ENCODE measurements at places on chromosomes 2 and 18.

DNA sequence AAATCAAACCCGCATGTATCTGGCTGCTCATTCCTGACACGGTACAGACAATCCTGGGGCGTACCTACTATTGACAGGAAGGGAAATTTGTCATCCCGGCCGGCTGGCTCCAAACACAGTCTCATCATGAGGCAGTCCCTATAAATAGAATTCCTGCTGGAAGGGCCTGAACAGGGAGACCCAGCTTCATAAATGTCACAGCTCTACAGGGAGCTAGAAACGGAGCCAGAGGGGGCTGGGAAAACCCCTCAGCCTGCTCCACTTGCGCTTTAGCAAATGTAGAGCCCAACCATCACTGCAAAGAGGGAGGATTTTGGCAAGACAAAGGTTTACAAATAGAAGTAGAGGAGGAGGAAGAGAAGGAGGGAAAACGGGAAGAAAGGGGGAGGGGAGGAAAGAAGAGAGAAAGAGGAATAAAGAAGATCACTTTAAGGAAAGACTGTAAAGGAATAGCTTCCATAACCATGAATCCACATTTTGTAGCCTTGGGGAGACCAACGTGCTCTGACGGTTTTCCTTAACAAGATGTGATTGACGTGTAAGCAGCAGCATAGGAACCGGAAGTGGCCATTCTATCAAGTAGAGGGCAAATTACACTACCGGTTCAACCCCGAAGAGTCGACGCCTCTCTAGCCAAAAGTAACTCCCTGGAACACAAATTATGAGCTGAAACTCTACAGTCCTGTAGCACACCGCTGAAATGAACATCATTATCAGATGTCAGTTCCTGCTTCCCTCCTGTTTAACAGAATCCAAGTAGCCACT lies 56.8 kb upstream of the TTN start:
- DNase-seq: peak; percentile 8

DNA sequence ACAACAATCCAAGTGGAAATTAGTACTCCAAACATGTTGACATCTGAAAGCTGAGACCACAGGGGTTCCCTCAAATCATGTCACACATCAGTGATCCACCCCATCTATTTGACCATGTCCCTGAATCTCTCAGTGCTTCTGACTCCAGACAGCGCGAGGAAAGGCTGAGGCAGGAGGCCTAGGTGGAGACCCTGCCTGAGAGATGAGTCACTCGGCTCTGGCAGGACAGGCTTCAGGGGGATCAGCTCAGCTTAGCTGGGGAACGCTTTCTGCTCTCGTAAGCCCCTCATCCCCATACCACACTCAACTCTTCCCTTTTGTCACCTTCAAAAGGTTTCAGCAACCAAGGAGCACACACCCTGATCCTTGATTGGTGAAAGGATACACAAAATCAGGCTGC lies 5.8 kb upstream of the FAM228A start:
- DNase-seq: no peak

- DNase-seq: no peak
These were observed 275.3 kb upstream of the SLC14A2 start for GRCh38 chr18:45339810-45340550.

DNA sequence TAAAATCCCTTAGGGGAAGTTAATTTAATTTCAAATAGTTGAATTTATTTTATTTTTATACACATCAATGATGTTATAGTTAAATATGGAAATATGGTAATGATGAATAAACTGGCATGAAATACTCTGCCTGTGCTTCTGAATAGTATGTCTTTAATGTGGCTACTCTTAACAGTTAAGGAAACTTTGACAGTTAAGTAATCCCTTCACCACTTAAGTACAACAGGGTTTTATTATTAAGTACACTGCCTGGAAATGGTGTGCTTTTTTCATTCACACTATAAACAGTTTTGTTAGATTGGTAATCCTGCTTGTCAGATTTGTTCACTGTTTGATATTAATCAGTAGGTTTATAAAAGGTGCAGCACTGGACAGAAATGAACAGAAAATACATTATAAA lies 412.0 kb upstream of the ZEB2 start:
- DNase-seq: no peak

GRCh38 chr18:72799106-72799505 lies 68.7 kb downstream of the NETO1 start:
- DNase-seq: no peak

GRCh38 chr2:238776003-238776760 lies 71.7 kb upstream of the TWIST2 start:
- DNase-seq: no peak

DNA sequence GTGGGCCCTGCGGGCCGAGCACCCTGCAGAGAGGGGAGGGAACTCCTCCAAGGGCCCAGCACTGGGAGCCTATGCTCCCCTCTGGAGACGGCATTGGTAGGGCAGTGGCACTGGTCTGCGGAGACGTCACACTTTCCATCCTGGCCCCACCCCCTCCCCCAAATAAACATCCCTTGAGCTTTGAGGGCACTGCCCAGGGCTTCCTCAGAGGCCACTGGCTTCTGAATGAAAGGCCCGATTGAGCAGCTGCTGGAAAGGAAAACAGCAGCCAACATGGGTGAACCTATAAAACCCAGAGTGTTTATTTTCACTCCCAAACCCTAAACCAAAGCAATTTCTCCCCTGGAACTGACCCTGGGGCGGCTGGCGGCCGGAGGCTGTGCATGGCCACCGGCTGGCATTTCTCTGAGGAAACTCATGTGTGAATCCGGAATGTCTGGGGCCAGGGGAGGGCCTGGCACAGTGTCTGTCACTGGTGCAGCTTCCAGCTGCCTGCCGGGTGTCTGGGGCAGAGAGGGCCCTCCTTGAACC lies 138.9 kb downstream of the DYSF start:
- no peak for DNase-seq

GRCh38 chr18:21406116-21406515 lies 164.1 kb downstream of the GREB1L start:
- no peak for DNase-seq

GRCh38 chr18:902229-902628 lies 2.4 kb upstream of the ADCYAP1 start:
- peak; percentile 40 for DNase-seq

GRCh38 chr2:23924589-23925359 lies 2.1 kb downstream of the ATAD2B start:
- DNase-seq: no peak

- DNase-seq: no peak
These were observed 12.4 kb downstream of the LMAN2L start for GRCh38 chr2:96727431-96727830.

DNA sequence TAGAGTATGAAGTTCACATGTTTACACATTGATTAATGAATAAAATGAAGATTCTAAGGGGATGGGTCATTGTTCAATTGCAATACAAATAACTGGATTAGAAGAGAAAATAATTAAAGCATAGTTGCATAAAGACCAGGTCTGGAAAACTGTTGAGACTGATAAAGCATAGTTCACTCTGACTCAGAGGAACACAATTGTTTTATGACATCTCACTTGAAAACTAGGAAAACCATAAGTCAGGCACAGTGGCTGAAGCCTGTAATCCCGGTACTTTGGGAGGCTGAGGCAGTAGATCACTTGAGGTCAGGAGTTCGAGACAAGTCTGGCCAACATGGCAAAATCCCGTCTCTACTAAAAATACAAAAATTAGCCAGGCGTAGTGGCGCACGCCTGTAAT lies 46.7 kb downstream of the PLA2R1 start:
- no peak for DNase-seq

DNA sequence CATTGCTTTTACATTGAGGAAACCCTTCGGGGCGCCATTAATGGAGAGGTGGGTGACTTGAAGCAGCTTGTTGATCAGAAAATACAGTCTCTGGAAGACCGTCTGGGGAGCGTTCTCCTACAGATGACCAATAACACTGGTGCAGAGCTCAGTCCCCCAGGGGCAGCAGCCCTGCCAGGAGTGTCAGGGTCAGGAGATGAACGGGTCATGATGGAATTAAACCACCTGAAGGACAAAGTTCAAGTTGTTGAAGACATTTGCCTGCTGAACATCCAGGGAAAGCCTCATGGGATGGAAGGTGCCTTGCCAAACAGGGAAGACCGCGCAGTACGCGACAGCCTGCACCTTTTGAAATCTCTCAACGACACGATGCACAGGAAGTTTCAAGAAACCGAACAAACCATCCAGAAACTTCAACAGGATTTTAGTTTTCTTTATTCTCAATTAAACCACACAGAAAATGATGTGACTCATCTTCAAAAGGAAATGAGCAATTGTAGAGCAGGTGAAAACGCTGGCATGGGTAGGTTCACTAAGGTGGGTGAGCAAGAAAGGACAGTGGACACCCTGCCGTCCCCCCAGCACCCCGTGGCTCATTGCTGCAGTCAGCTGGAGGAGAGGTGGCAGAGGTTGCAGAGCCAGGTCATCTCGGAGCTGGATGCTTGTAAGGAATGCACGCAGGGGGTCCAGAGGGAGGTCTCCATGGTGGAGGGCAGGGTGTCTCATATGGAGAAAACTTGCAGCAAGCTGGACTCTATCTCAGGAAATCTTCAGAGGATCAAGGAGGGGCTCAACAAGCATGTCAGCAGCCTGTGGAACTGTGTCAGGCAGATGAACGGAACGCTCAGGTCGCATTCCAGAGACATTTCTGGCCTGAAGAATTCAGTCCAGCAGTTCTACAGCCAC lies 45.0 kb downstream of the EMILIN2 start:
- no peak for DNase-seq

- DNase-seq: no peak
These were observed 11.8 kb downstream of the IGFBP2 start for GRCh38 chr2:216644842-216645635.

DNA sequence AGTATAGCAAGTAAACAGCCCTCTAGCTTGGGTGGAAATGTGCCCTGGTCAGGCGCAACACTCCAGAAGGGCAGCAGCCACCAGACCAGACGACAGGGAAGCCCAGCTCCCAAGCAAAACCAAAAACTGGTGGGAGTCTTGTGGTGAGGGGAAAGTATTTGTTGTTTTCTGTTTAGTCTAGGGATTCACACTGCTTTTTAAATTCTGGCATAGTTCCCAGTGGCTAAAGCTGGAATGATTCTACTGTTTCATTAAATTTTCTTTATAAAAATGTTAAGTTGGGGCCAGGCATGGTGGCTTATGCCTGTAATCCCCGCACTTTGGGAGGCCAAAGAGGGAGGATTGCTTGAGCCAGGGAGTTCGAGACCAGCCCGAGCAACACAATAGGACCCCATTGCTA lies 38.5 kb downstream of the MERTK start:
- DNase-seq: no peak

GRCh38 chr2:155442755-155443372 lies 744.4 kb downstream of the KCNJ3 start:
- DNase-seq: no peak

- DNase-seq: no peak
These were observed 46.0 kb upstream of the RPL31 start for GRCh38 chr2:100956081-100956480.

- DNase-seq: no peak
These were observed 25.7 kb upstream of the COX7A2L start for GRCh38 chr2:42386682-42387081.

DNA sequence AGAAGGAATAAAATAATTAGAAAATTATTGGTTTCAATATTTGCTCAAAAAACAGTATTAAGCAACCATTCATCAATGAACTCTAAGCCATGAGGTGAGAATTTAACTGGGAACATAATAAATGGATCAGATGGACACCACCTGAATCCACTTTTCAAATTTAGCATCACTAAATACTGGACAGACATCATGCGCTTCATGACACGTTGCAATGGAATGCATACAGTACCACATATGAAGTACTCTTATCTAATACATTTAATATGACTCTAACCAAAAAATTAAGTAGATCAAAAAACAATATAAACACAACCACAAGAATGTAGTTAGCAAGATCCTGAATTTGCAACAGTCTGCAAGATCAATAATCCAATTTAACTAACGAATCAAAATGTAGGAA lies 76.6 kb downstream of the COBLL1 start:
- no peak for DNase-seq

DNA sequence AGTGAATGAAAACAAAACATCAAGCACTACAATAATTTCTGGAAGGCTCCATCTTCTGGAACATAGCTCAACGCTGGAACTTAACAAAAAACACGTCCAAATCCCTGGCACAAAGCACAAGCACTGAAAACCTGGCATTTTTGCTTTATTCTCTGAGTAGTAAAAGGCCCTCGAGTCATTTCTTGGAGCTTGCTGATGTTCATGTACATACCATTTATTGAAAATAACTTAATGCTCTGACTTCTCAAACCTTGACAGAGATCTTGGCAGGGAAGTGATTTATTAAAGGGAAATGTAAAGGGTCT lies 76.5 kb upstream of the STK17B start:
- DNase-seq: no peak

DNA sequence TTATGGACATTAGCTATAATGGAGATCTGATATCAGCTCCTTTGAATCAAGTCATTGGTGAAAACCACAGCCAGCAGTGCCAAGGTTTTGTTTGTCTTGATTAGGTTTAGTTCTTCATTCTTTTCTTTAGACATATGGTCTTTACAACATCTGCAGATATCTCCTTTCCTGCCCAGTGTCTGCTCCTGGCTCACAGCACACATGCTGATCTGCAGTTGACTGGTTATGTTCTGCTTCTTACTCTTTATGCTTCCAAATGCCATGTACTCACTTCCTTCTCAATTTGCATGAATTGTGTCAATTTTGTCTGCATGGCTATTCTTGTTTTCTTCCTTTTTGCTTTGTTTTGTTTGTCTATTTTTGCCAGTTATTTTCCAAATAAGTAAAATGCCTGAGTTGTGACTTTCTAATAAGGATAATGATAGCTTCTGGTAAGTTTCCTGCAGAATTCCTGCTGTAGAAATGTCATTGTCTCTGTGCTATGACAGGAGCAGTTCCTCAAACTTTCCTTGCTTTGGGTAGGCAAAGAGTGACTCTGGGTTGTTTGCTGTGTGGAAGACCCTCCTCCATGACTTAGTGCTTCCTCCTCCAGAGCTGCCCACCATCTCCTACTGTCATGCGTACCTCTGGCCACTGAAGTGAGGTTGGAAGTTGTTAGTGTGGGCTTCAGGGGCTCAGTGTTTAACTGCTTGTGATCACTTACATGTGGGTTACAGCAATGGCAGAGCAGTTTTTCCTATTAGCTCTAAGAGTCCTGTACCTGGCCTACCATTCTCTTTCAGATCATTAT lies 8.2 kb downstream of the ARHGAP25 start:
- no peak for DNase-seq

DNA sequence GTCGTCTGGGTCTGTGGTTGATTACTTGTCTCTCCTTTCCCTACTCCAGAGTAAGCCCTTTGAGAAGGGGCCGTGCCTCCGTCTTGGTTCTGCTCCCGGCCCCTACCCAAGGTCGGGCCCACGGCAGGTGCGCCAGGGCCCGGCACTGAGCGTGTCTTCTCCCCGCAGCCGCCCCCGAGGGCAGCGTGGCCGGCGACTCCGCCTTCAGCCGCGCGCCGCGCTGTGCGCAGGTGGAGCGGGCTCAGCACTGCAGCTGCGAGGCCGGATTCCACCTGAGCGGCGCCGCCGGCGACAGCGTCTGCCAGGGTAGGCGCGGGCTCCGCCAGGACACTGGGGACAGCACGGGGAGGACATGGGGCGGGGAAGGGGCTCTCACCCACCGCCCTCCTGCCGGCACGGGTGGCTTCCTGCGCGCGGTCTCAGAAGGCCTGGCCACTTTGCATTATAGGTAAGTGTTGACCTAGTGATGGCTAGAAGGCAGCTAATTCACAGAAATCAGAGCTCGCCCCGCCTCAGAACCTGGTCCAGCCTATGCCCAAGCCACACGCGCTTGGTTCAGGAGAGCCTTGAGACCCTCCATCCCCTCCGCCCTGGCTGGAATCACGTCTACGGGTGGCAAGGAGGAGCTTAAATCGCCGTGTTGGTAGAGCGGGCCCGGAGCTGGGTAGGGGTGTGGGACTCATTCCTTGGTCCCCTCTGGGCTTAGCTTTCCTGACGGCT lies 43.5 kb downstream of the FBLN7 start:
- no peak for DNase-seq

Measured in neural progenitor cell (in vitro differentiated cells).